ENCODE measurements at places on chromosomes 16 and 17. TPM values are rescaled to one million over a fixed set of nuclear protein-coding genes. Genes with fewer than 3 reads are reported as not detected.

Gene SOX9
- total RNA-seq, result 9.8 TPM

Gene TLK2
- 29.9 TPM for total RNA-seq

Gene ABCC3
- total RNA-seq, result 122 TPM

Gene ADAMTS18
- total RNA-seq, result not detected

Gene C1QL1
- 23.3 TPM for total RNA-seq

Gene TRIM65
- total RNA-seq, result 32.2 TPM

Gene SCN4A
- total RNA-seq, result 0.04 TPM

Gene KRT14
- 0.20 TPM for total RNA-seq

Gene ABCA3
- total RNA-seq, result 16.3 TPM

Gene UMOD
- total RNA-seq, result not detected

Gene LDAF1
- 20.6 TPM for total RNA-seq

Gene FBXO39
- total RNA-seq, result not detected

Gene CD300LB
- 0.12 TPM for total RNA-seq

Gene VTN
- 19.3 TPM for total RNA-seq

Gene NDRG4
- total RNA-seq, result 25.9 TPM

Gene G6PC1
- not detected for total RNA-seq

Gene LRRC37A2
- total RNA-seq, result 2.6 TPM

Gene P2RX5
- total RNA-seq, result 23.6 TPM

Gene GABARAPL2
- 101 TPM for total RNA-seq

Gene RRAD
- 10.9 TPM for total RNA-seq

Gene SPATA22
- not detected for total RNA-seq

Gene GPR179
- total RNA-seq, result 0.02 TPM

Gene P2RX1
- 0.03 TPM for total RNA-seq

Gene SARM1
- total RNA-seq, result 5.1 TPM

Gene GPRC5C
- 81.9 TPM for total RNA-seq
